ENCODE measurements at places on chromosomes 12 and 14.

- DNase-seq: no peak
Observed at GRCh38 chr12:114123108-114123507, 157.0 kb upstream of the RBM19 start.

DNA sequence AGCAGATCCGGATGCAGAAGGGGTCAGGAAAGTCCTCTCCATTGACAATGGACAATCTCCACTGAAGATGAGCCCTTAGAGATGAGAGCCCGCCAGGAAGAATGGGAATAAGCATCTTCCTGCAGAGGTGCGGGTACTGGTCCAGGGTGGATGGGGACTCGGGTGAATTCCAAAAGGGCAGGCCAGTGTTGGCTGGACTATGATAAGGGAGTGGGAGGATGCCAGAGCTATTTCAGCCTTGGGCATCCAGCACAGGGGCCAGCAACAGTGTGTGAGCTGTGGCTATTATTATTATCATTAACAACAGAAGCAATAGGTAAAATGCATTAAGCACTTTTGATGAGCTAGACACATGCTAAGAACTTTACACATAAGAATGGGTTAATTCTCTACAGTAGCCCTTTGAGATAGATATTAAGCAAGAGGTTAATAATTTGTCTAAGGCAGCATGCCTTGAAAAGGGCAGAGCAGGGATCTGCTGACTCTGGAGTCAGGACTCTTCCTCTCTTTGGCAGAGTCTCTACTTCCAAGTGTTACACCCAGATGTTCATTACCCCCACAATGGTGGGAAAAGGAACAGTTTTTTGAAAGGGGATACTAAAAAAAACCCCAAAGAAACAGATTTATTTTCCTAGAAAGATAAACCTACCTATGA lies 55.2 kb downstream of the PRICKLE1 start:
- DNase-seq: no peak

- no peak for DNase-seq
Observed at GRCh38 chr14:35406090-35406489, 1.5 kb upstream of the NFKBIA start.

- no peak for DNase-seq
Observed at GRCh38 chr12:27780612-27781408, 774 bp upstream of the MANSC4 start.

DNA sequence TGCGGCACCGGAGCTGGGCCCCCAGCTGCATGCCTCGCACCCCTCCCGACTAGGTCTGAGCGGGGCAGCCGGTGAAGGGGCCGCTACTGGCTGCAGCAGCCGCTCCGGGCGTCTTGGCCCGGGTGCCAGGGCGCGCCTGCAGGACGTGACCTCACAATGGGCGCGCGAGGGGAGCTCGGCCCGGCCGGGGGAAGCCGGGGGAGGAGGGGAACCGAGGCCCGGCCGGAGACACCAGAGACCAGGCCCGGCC lies 353 bp downstream of the BAG5 start:
- no peak for DNase-seq

DNA sequence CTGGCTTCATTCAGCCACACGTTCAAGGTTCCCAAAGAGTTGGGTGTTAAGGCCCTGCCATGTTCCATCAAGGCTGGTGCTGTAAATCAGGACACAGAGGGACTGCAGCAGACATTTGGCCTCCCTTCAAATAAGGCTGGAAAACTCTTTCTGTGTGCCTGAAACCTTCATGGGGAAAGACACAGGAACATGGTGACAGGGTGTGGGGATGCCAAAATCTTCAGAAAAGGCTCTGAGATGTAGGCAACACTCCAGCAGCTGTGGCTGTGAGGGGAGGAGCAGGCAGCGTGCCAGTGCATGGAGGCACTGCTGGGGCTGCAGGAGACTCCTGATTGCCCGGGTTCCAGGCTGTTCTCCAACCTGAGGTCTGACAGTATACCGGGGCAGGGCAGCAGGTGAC lies 15.0 kb downstream of the POMT2 start:
- DNase-seq: peak; percentile 69

- no peak for DNase-seq
Observed at GRCh38 chr14:29102266-29102665, 335.7 kb downstream of the FOXG1 start.

DNA sequence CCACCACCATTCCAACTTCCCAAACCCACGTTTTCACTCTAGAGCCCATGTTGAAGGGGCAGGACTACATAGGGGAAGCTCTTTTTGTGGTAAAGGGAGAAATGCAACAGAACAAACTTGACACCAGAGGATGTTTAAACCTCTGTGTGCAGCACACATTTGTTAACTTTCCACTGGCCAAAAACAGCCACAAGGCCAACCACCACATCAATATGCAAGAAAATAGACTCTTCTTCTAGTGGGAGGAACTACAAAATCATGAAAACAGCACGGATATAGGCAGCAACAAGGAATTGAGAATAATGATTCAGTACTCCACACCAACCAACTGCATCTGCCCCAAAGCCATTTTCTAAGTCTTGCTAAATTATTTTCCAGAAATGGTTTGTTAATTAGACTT lies 66.3 kb upstream of the CEP83 start:
- no peak for DNase-seq

- DNase-seq: peak; percentile 76
Observed at GRCh38 chr12:70243510-70244371, 508 bp downstream of the CNOT2 start.

DNA sequence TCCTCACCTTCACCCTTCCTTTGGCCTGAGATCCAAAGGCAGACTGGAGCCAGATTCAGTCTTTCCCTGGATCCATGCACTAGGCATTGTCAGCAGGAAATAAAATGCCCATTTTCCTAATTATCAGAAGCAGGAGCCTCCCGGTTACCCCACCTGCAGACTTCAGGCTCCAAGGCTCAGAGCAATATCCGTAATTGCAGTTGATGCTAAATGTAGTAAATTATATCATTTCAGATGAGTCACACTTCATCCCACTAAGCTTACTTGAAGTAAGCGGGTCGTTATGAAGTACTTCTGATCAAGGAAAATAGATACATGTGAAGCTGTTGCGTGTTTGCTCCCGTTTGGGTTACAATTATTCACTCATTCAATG lies 110.7 kb upstream of the SFSWAP start:
- DNase-seq: peak; percentile 45

- no peak for DNase-seq
Observed at GRCh38 chr14:78143489-78144145, 26.6 kb upstream of the NRXN3 start.

DNA sequence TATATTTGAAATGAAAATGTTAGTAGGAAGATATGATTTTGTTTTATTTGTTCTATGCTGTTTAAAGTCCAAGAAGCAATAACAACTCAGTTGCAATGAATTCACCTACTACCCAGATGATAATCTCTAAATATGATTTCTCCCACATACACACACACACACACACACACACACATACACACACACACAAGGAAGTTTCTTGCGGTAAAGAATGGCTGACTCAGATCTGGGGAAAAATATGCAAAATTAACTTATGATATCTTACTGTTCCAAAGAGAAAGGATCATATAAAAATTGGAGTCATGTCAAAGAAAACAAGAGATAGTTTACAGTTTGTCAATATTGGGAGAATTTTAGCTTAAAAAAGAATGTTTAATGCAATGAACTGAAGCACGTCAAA lies 456.7 kb downstream of the SLC16A7 start:
- DNase-seq: no peak

DNA sequence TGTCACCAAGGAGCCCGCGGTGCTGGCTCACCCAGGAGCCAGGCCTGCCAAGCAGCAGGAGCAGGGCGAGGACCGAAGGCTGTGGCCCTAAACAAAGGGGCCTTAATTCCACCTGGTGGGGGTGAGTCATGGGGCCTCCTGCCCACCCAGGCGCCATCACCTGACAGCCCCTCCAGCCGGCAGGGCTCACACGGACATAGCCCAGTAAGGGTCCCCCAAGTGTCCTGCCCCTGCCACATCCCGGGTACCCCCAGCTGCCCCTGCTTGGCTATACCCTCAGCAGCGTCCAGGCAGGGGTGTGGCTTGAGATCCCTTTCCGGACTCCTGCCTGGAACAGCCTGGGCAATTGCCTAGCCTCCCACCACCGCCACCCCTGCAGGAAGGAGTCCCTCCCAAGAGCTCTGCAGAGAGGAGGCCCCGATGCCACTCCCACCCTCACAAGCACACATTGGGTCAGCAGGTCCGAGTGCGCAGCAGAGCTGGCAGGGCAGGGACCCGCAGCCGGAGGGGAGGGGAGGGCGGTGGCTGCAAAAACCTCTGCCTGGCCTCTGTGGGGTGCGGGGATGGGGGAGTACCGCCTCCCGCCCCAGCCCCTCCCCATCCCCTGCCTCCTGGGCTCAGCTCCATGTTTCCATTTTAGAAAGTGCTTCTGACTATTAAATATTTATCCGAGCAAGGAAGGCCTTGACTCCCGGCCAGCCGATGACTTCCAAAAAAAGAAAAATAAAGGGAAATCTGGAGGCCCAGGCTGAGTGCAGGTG lies 4.6 kb downstream of the AHNAK2 start:
- DNase-seq: no peak

DNA sequence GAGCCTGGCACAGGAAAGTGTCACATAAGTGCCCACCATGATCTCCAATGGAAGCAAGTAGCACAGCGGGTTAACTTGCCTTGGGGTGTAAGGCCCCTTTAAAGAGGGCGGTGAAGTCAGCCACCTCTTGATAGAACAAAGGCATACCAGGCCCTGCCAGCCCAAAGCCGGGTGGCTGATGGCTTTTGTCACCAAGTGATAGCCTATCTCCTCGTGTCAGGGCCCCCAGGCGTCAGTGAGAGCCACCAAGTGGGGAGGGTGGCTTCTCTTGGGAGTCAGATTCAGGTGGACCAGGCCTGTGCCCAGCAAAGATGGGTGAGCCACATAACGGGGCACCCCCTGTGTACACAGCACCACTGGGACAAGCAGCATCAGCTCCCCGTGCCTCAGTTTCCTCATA lies 8.3 kb upstream of the MYL2 start:
- no peak for DNase-seq

DNA sequence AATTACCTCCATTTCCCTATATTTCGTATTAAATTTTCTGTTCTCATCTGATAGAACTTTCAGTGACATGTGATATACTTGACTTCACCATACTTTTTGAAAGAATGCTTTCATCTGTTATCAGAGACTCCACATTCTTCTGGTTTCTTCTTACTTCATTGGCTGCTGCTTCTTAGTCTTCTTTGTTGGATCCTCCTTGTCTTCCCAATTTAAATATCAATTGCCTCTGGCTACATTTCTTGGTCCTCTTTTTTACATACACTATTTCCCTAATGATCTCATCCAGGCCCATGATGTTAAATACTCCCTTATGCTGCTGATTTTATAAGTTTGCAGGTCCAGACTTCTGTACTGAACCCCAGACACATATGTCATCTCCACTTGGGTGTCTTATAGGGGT lies 22.0 kb downstream of the OR5AU1 start:
- DNase-seq: no peak

GRCh38 chr14:57293866-57294837 lies 25.4 kb downstream of the AP5M1 start:
- no peak for DNase-seq

GRCh38 chr12:103745962-103746361 lies 95.1 kb downstream of the NT5DC3 start:
- no peak for DNase-seq

GRCh38 chr14:80981156-80981555 lies 25.7 kb downstream of the TSHR start:
- DNase-seq: no peak

- DNase-seq: no peak
Observed at GRCh38 chr12:109549613-109550270, 23.6 kb downstream of the MMAB start.

GRCh38 chr12:110286623-110287022 lies 5.6 kb downstream of the ATP2A2 start:
- DNase-seq: no peak

GRCh38 chr12:121792607-121793439 lies 665 bp downstream of the RHOF start:
- no peak for DNase-seq

DNA sequence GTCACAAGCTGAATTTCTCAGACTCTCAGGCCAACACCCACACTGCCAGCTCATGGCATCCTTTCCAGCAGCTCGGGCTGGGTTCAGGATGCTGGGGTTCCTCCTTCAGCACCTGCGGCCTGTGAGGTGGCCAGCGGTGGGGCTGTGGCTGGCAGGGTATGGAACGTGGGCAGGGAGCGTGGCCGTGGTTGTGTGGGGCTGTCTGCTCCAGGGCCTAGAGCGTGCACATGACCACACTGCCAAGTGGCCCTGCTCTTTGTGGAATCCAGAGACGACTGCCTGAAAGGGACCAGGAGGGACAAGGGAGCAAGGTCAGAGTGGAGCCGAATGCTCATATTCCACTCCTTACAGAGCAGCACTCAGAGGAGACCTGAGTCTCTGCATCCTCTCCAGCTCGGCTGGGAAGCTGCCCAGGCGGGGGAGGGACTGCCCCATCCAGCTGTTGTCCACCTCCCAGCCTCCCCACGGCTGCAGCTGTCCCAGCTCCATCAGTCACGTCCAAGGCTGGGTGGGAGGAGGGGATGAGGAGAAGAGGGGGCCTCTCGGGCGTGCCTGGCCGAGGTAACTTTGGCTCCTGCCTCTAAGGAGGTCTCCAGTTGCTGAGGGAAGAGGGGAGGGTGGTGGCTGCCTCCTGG lies 71.3 kb downstream of the TSPAN9 start:
- DNase-seq: no peak

DNA sequence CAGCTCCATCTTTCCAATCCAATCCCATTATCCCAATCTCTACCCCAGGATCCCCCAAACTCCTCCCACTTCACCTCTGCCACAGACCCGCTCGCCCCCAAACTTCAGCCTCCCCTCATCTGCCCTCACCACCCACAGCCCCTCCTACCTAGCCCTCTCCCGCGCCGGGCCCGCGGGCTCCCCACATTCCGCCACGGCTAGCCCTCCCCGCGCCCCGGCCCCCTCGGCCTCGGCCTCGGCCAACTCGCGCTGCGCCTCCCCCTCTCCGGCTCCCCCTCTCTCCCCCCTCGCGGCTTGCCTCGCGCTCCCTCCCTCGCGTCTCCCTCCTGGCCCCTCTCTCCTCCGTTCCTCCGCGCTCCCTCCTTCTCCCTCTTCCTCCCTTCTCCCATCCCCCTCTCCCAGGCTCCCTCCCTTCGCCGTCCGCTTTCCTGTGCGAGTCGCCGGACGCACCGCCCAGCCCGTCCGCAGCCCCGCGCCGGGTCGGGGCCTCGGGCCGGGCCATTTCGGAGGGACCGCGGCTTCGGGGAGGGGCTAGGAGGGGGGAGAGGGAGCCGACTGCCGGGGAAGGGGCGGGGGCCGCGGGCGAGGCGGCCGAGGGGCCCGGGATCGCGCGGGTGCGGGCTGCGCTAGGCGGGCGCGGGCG lies at the start of gene ATN1:
Gene ATN1, plus strand, starts transcription at position 581 of the 643 bp plus-strand sequence. CDS start 6,043 bp downstream, outside the sequence.
- peak; percentile 85 for DNase-seq

- DNase-seq: peak; percentile 4
Observed at GRCh38 chr14:80850197-80850814, 91.2 kb downstream of the CEP128 start.

GRCh38 chr12:51913071-51914033 lies 6.0 kb downstream of the ACVRL1 start:
- DNase-seq: no peak
